SK-N-SH (cell line): ENCODE measurements at places on chromosomes 13 and 19. TPM values are rescaled to one million over a fixed set of nuclear protein-coding genes. Genes with fewer than 3 reads are reported as not detected.

DNA sequence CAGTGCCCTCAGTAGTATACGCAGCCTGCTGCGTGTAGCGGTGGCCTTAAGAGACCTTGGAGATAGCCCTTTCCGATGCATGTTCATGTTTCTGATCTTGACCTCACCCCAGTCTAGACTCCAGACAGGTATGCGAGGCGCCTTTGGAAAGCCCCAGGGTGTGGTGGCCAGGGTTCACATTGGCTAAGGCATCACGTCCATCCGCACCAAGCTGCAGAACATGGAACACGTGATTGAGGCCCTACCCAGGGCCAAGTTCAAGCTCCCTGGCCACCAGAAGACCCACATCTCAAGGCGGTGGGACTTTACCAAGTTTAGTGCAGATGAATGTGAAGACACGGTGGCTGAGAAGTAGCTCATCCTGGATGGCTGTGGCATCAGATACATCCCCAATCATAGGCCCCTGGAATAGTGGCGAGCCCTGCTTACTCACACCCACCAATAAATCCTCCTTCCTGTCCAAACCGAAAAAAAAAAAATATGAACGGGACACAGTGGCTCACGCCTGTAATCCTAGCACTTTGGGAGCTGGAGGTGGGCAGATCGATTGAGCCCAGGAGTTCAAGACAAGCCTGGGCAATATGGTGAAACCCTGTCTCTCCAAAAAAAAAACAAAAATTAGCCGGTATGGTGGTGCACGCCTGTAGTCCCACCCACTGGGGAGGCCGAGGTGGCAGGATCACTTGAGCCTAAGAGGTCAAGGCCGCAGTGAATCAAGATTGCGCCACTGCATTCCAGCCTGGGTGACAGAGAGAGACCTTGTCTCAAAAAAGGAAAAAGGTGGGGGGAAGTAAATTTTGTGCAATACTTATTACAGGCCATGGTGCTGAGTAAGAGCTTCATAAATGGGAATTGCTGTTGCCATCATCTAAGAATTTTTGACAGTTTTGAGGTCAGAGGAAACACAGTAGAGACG, 12.4 kb upstream of the CBLC start:
- no peak for DNase-seq

The NUMBL gene
- 38.8 and 54.6 TPM in 2 replicates for polyA plus RNA-seq

The GJB6 gene
- polyA plus RNA-seq = not detected in 2 replicates

The TGFBR3L gene
- polyA plus RNA-seq = 0.78 and 0.87 TPM in 2 replicates

The CD209 gene
- polyA plus RNA-seq = not detected in 2 replicates
